CD4-positive, CD25-positive, alpha-beta regulatory T cell (primary cell): ENCODE measurements at places on chromosomes 2 and 18. TPM values are rescaled to one million over a fixed set of nuclear protein-coding genes. Genes with fewer than 3 reads are reported as not detected.

The G6PC2 gene
- total RNA-seq, result not detected

The CHN1 gene
- total RNA-seq, result 10.7 TPM

The CAMKMT gene
- total RNA-seq, result 27.6 TPM

The RIT2 gene
- total RNA-seq, result not detected

The PARD6G gene
- 0.20 TPM for total RNA-seq

The HOXD13 gene
- not detected for total RNA-seq

The C2orf49 gene
- 19.5 TPM for total RNA-seq

The TTC31 gene
- total RNA-seq, result 38.7 TPM

The SCN9A gene
- total RNA-seq, result 0.57 TPM

The RETREG2 gene
- total RNA-seq, result 84.7 TPM

The ALK gene
- total RNA-seq, result not detected

The DLGAP1 gene
- 5.4 TPM for total RNA-seq

The RFTN2 gene
- total RNA-seq, result not detected

The SCYGR4 gene
- total RNA-seq, result not detected

The FHOD3 gene
- not detected for total RNA-seq

The TNS1 gene
- 0.49 TPM for total RNA-seq

The L3MBTL4 gene
- 2.1 TPM for total RNA-seq

The KANSL1L gene
- 7.3 TPM for total RNA-seq

The RBFA gene
- total RNA-seq, result 13.6 TPM

The TTR gene
- total RNA-seq, result not detected

The SPC25 gene
- 0.96 TPM for total RNA-seq
